Left lobe of liver (tissue), 2 donors: ENCODE measurements at places on chromosomes 6 and 20. TPM values are rescaled to one million over a fixed set of nuclear protein-coding genes. Genes with fewer than 3 reads are reported as not detected.

CLIC5 gene
- total RNA-seq = 0.28 TPM

DNA sequence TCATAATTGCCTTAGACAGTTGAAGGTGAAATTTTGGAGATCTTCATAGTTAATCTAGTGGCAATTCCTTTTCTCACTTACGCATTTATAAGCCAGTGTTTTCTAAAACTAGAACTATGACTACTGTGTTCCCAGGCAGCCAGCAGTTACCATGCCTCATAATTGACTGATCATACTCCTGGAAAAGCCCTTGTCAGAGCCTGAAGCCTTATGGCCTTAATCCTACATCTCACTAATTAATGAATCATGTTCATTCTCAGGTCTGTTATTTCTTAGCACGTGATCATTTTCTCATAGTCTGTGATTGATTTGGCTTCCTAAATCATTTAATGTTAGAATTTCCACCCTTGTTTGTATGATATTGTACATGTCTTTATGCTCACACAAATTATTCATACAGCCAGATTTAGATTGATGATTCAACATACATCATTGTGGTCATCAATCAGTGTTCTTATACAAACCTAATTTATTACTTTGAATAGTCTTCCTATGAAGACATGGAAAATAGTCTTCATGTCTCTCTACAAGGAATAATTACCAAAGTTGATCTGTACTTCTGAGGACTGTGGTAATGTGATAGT lies 132.6 kb upstream of the ASCC3 start:
- DNase-seq = no peak

DNA sequence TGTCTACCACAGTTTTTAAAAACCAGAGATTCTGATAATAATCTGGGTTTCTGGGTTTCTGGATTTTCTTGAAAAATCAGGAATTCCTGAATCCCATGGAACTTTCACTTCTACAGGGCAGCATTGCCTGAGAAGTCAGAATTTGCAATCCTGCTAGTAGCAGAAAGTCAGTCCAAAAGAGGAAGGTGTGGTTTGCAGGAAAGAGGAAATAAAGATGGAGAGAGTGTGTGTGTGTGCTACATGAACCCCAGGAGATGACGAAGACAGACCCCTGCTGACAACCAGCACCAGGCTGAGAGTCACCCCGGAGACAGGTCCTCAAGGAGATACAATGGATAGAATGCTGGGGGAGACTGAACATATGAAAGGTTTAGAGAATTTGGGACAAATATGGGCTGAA lies 44.9 kb downstream of the PRND start:
- DNase-seq = no peak

DNA sequence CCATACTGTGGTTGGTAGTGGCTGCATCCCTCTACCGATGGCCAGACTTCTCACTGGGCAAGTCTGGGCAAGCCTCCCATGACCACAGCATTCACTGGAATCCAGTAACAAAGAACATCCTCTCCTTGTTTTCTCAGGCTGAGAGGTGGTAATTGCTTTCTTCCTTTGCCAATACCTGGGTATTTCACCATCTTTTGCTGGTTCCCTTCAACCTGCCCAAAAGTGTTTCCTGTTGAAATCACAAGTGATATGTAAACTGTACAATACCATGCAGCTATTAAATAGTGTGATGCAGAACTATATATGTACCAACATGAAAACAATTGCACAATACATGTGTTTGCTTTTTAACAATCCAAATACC lies at the start of gene PTCHD4:
TSS of gene PTCHD4 (minus strand) at position 55 of the 364 bp plus-strand sequence. CDS start 42,240 bp downstream, outside the sequence.
- DNase-seq = no peak

DNA sequence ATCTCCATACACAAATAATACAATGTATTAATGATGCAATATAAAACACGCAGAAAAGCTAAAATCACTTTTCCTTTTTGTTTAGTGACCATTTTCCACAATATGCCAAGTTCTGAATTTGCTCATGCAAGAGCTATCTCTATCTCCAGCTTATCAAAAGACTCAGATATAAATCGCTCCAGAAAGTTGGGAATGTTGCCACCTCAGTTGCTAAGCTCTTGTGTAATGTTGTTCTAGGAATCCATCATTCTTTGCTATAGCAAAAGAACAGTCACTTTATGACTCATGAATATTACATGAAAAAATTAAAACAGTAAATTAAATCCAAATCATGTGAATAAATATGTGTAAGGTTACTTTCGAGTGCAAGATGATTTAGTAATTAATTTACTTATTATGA lies 8.7 kb downstream of the PLAGL1 start:
- DNase-seq = no peak
